PC-3 (cell line): ENCODE measurements at places on chromosomes 7 and 10. TPM values are rescaled to one million over a fixed set of nuclear protein-coding genes. Genes with fewer than 3 reads are reported as not detected.
A peak's percentile ranks its signal among the peaks of the same experiment; 100 is the strongest.

GJD4 gene
- 0.33 and 0.58 TPM in 2 replicates for total RNA-seq

GRCh38 chr7:29488203-29488970 lies 75.2 kb upstream of the PRR15 start:
- H3K4me3 ChIP-seq, result no peak overlapping the region
- no peaks in the 10 kb centered on the region for H3K36me3 ChIP-seq
- no peak for DNase-seq
- H3K27ac ChIP-seq, result no peak overlapping the region
- H3K4me1 ChIP-seq, result peaks cover 13% of the 10 kb centered on the region

DNA sequence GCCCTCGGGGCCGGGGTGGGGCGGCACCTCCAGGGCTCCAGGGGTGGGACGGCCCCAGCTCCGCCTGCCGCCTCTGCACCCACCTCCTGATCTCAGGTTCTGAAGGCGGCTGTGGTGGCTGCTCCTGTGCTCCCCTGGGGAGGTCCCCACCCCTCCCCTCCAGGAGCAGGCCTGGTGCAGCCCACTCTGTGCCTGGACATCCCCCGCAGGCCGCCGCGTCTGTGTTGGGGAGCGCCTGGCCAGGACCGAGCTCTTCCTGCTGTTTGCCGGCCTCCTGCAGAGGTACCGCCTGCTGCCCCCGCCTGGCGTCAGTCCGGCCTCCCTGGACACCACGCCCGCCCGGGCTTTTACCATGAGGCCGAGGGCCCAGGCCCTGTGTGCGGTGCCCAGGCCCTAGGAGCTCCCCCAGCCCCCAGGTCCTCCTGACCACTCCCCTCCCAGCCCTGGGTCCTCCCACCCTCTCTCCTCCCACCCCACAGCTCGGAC lies 5.5 kb downstream of the CYP2W1 start:
- no peak overlapping the region for H3K4me3 ChIP-seq
- no peaks in the 10 kb centered on the region for H3K36me3 ChIP-seq
- H3K27me3 ChIP-seq, result no peaks in the 10 kb centered on the region
- no peak overlapping the region for H3K27ac ChIP-seq
- no peak for DNase-seq

DNA sequence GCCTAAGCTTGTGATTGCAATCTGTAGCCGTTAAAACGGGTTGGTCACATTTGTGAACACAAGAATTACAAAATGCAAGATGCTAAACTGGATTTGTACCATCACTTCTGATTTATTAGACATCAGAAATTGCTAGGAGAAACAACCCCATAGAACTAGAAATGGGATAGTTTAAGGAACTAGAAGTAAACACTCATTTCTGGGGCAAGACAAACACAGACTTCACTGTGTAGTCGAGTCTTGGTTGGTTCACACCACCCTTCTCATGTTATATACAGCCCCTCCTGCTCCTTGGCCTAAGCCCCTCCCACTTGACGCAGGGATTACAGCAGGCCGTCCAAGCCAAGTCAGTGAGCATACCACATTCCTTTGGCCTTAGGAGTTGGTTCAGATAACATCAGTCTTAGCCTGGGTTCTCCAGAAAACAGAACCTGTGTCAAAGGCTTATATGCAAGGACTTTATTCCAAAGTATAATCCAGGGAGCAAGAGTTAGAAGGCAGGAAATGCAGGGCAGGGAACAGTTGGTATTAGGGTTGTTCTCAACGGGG lies 2.0 kb upstream of the NRAP start:
- no peak overlapping the region for H3K4me3 ChIP-seq
- DNase-seq, result peak; percentile 69
- no peak overlapping the region for H3K27ac ChIP-seq
- no peaks in the 10 kb centered on the region for H3K27me3 ChIP-seq

DNA sequence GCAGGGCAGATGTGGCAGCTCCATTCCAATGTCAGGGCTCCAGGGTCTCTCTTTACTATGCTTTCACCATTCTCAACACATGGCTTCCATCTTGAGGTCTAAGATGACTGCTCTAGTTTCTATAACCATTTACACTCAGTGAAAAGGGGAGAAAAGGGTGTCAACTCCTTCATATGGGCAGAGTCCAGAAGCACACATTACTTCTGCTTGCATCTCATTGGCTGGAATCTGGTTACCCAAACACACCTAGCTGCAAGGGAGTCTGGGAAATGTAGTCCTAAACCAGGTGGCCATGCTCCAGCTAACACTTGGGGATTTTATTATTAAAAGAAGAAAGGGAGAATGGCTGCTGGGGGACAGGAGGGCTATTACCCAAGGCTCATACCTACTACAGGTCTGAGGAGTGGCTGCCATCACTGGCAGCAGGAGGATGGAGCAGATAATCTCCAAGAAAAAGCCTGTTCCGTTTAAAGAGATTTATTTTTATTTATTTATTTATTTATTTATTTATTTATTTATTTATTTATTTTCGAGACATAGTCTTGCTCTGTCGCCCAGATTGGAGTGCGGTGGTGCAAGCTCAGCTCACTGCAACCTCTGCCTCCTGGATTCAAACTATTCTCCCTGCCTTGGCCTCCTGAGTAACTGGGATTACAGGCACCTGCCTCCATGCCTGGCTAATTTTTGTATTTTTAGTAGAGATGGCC lies 29.1 kb upstream of the LBX1 start:
- no peak overlapping the region for H3K27ac ChIP-seq
- no peak overlapping the region for H3K4me3 ChIP-seq
- H3K27me3 ChIP-seq, result no peaks in the 10 kb centered on the region

SEMA3D gene
- 4.0 and 4.8 TPM in 2 replicates for total RNA-seq

BAIAP2L1 gene
- 18.9 and 30.5 TPM in 2 replicates for total RNA-seq

CCDC186 gene
- total RNA-seq, result 4.4 and 5.7 TPM in 2 replicates

DNA sequence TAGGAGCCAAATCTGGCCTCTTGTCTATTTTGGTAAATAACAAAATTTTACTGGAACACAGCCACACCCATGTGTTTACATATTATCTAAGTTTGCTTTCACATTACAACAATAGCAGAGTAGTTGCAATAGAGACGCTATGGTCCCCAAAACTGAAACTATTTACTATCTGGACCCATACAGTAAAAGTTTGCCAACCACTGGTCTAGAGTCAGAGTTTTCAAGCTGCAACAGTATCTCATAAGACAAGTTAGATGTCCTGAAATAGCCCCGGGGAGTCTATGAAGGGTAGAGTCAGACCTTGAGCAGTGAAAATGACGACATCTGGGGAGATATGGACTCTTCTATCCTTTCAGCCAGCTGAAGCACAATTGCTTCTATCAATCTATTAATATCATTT lies 74.2 kb downstream of the CTNNA3 start:
- peaks cover 8% of the 10 kb centered on the region; the same call in 1 of the 2 replicates for H3K27me3 ChIP-seq
- no peak overlapping the region for H3K4me3 ChIP-seq
- H3K36me3 ChIP-seq, result no peaks in the 10 kb centered on the region

DNA sequence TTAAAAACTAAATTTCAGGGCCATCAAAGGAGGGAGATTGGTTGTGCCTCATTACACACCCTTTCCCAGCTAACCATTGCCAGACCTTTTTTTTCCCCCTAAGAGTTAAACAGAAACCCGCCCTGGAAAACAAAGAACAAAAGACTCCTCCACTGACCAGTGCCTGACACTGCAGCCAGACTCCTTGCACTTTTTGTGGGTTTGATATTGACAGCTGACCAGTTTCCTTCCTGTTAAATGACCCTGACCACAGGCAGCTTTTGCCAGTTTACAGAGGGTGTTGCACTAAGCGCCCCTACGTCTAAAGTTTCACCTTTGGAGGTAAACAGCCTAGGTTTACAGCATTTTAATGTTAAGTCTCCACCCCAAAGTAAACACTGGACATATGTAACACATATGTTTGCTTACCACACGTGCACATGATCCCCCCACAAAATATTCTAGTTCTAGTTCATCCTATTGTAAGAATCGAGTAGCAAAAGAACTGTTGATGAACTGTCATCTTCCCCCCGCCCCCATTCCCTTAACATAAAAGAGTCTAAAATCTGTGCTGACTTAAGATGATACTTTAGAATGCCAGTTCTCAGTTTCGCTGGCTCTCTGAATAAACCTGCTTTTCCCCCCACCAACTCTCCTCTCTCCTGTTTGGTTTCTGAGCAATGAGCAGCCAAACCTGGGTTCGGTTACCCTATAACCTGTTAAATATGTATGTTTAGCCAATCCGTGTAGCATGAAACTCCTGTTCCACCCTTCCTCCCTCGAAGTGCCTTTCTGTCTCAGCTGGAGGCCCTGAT lies 38.0 kb downstream of the FOXI2 start:
- no peak overlapping the region for H3K4me3 ChIP-seq
- H3K27me3 ChIP-seq, result no peaks in the 10 kb centered on the region
- H3K4me1 ChIP-seq, result no peaks in the 10 kb centered on the region
- no peaks in the 10 kb centered on the region for H3K36me3 ChIP-seq
- no peak overlapping the region for H3K27ac ChIP-seq

TSPAN12 gene
- total RNA-seq, result 7.2 and 8.3 TPM in 2 replicates

- H3K27ac ChIP-seq, result no peak overlapping the region
- H3K4me1 ChIP-seq, result peaks cover 7% of the 10 kb centered on the region
- no peak overlapping the region for H3K4me3 ChIP-seq
- peak; percentile 73 for DNase-seq
Observed at GRCh38 chr7:88429382-88429781, 122.7 kb upstream of the STEAP4 start.

GRCh38 chr10:103181244-103181643 lies 11.8 kb downstream of the NT5C2 start:
- DNase-seq, result no peak
- no peaks in the 10 kb centered on the region for H3K27me3 ChIP-seq
- H3K4me1 ChIP-seq, result peaks cover 22% of the 10 kb centered on the region
- peaks cover 30% of the 10 kb centered on the region for H3K36me3 ChIP-seq
- H3K4me3 ChIP-seq, result no peak overlapping the region
- H3K27ac ChIP-seq, result no peak overlapping the region

GRCh38 chr7:122225874-122226273 lies 78.7 kb downstream of the FEZF1 start:
- no peaks in the 10 kb centered on the region for H3K27me3 ChIP-seq
- H3K27ac ChIP-seq, result no peak overlapping the region

- H3K4me1 ChIP-seq, result no peaks in the 10 kb centered on the region
- H3K27ac ChIP-seq, result no peak overlapping the region
- no peaks in the 10 kb centered on the region for H3K36me3 ChIP-seq
- H3K27me3 ChIP-seq, result no peaks in the 10 kb centered on the region
Observed at GRCh38 chr10:78438907-78439809, 405.5 kb downstream of the RPS24 start.

- H3K4me3 ChIP-seq, result no peak overlapping the region
- H3K36me3 ChIP-seq, result no peaks in the 10 kb centered on the region; the same call in 1 of the 2 replicates
- DNase-seq, result no peak
- H3K27ac ChIP-seq, result no peak overlapping the region
- no peaks in the 10 kb centered on the region for H3K4me1 ChIP-seq
- H3K27me3 ChIP-seq, result no peaks in the 10 kb centered on the region
Observed at GRCh38 chr10:127069436-127069835, 127.0 kb downstream of the INSYN2A start.

DNA sequence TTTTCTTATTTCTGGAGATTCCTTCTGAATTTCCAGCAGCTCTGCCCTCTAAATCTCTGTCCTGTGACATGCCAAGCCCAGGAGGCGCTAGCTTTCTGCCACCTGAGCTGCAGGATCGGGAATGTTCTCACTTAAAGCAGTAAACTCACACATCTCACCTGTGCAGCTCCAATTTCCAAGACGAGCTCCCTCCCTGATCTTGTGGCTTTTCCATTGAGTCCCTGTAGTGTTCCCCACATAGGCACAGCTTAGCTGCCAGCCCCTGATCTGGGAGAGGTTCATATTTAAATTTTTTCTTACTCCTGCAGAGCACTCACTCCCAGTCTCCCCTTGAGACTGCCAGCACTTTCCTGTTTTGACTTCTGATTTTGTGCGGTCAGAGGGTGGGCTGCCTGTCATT lies 479.3 kb downstream of the GLRX3 start:
- no peaks in the 10 kb centered on the region for H3K4me1 ChIP-seq
- H3K36me3 ChIP-seq, result no peaks in the 10 kb centered on the region
- no peak for DNase-seq
- no peak overlapping the region for H3K4me3 ChIP-seq

GRCh38 chr7:42014625-42015618 lies 222.1 kb downstream of the GLI3 start:
- H3K4me3 ChIP-seq, result no peak overlapping the region
- peak; percentile 79 for DNase-seq
- no peak overlapping the region; the same call in 1 of the 2 replicates for H3K27ac ChIP-seq
- H3K27me3 ChIP-seq, result no peaks in the 10 kb centered on the region
- H3K36me3 ChIP-seq, result no peaks in the 10 kb centered on the region; the same call in 1 of the 2 replicates

DNA sequence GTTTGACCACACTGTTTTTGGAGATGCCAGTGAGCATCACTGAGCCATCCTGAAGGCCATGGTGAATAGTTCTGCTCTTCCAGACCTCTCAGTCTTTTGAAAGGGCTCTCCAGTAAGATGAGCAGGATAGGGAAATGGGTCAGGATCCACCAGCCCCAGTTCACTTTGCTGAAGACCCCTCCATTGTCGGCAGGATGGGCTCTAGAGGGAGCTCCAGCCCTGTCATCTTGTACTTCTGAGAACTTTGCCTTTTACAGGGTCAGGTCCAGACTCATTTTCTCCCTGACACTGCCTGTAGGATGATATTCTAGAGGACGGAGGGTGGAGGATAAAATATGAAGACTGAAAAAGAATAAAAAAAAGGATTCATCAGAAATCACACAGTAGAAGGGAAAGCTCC lies 13.1 kb downstream of the LHFPL3 start:
- H3K36me3 ChIP-seq, result no peaks in the 10 kb centered on the region
- peaks cover 30% of the 10 kb centered on the region for H3K27me3 ChIP-seq
- H3K27ac ChIP-seq, result no peak overlapping the region
- no peak overlapping the region for H3K4me3 ChIP-seq
- no peaks in the 10 kb centered on the region for H3K4me1 ChIP-seq

GRCh38 chr10:26931223-26931622 lies 70.5 kb upstream of the ABI1 start:
- H3K36me3 ChIP-seq, result no peaks in the 10 kb centered on the region
- no peaks in the 10 kb centered on the region for H3K27me3 ChIP-seq
- DNase-seq, result no peak
- H3K4me3 ChIP-seq, result no peak overlapping the region
- no peaks in the 10 kb centered on the region for H3K4me1 ChIP-seq

GRCh38 chr10:8563478-8563877 lies 509.0 kb downstream of the GATA3 start:
- no peaks in the 10 kb centered on the region for H3K4me1 ChIP-seq
- H3K27ac ChIP-seq, result no peak overlapping the region
- no peak for DNase-seq

- peaks cover 20% of the 10 kb centered on the region for H3K27me3 ChIP-seq
- DNase-seq, result peak; percentile 40
Observed at GRCh38 chr7:24573554-24574338, 494 bp downstream of the PALS2 start.

OR2A42 gene
- 0.40 TPM in 1 of 2 replicates, not detected in the other for total RNA-seq
